ENCODE measurements at places on chromosomes 2 and 18.

- DNase-seq = no peak
These were observed 67.0 kb downstream of the SP3 start for GRCh38 chr2:173898178-173898668.

GRCh38 chr2:104043864-104044263, 810.1 kb upstream of the POU3F3 start:
- no peak for DNase-seq

- DNase-seq = no peak
These were observed 157.5 kb upstream of the LMAN1 start for GRCh38 chr18:59516356-59517155.

DNA sequence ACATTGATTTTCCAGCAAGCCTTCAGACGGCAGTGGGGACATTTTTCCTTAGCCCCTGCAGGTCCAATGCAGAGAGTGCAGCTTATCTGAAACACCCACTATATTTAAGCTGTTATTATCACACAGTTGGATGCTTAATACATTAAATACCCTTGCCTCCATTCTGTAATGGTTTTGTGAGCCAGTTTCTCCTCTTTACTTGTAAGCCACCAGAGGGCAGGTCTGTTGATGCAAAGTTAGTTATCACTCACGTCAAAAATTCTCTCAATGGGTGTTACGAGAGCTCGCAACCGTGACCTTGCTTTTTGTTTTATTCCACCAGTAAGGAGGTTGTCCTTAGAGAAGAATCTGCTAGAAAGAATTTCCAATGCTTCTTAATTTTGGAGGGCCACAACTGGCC, 189.8 kb downstream of the INSIG2 start:
- DNase-seq = no peak

- no peak for DNase-seq
These were observed 32.3 kb downstream of the EML6 start for GRCh38 chr2:54755641-54756326.

DNA sequence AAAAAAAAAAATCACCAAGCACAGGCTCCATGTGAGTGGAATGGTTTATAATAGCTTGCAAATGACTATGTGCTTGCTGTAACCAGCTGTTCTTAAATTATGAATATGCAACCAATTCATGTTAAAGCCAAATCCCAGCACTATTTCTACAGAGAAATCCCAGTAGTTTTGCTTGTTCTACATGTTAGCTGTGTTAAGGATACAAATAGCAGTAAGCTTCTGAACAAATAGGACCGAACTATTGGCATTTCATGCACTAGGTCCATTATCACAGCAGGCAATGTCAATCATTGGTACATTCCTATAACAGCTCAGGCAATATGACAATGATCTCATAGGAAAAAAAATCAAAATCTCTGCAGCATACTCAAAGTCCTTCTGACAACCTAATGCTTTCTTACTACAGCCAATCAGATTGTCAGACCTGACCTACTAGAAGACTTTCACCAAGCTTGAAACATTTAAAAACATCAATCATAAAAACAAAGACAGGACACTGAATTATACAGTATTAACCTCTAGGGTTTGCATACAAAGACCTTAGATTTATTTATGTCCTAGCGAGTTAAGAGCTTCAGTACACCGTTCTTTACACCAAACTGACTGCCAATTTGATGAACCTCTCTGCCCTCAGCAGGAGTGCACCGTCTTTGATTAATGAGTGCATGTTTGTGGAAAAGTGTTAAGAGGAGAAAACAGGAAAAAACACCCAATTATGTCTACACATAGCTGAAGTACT, 6.4 kb downstream of the BAZ2B start:
- DNase-seq = no peak

DNA sequence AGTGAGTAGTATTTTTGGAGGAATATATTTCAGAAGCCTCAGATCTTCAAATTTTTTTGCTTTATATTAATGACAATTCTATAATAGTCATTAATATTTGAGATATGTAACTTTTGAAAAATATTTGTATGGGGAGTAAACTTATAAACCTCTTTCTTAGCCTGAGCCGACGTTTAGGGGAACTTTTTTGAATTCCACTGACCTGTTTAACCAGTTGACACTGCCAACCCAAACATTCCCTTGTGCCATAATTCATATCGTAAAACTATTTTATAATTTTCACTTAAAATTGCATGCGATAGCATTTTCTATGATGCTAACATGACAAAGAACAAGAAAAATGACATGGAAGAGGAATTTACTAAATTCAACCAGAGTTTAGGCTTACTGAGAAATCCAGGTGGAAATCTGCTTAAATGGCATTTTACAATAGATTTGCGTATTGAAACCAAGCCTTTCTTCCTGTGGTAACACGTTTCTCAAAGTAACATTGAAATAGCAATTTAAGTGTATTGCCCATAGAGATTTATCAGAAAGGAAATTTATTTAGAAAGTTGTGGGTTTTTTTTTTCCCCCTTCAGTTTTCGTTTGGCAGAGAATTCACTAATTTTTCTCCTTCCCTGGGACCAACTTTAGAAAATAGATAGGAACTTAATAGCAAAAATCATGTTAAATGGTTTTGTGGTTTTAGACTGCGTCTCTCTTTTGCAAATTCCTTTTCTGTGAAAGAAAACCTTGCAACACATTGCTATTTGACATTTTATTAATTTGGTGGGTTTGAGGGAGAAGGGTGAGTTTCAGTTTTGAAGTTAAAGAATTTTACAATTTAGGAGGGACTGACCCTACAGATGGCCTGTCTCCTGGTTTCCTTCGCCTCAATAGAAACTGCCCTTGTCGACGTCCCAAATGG, 77.4 kb downstream of the TANC1 start:
- no peak for DNase-seq

DNA sequence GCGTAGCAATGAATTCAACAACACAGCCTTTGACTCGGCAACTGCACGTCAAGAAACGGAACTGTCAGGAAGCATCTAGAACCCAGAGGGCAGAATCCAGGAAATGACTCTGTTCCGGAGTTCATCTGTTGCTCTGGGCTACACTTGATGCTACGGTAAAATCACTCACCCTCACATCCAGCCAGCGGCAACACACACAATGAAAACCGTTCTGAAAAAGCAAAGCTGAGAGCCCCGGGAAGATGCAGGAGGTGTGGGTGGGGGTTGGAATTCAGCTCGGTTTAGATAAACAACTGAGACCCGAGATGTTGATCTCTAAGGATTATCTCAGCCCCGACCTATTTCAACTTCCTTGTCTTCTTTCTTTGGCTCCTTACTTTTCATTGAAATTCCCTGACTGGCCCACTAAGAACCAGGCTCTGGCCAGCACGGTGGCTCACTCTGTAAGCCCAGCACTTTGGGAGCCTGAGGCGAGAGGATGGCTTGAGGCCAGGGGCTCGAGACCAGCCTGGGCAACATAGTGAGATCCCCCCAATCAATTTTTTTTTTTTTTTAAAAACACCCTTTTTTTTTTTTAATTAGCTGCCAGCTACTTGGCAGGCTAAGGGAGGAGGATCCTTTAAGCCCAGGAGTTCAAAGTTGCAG, 13.3 kb upstream of the RAB17 start:
- no peak for DNase-seq

- DNase-seq = no peak
These were observed 356.6 kb upstream of the SALL3 start for GRCh38 chr18:78622907-78623541.

DNA sequence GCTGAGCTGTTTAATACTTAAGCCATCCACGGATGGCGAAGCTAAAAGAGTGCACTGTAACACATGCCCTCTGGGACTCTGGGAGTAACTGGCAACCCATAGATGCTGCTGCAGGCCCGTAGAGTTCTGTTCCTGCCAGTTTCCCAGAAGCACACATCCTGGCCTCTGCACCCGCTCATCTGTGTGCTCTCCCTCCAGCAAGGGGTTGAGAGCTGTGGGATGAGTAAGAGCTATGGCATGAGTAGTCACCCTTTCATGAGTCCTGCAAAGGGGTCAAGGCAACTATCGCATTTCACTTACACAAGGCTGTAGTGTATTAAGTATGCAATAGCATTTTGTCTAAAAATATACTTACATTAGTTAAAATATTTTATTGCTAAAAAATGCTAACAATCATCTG, 1341.8 kb upstream of the NXPH2 start:
- no peak for DNase-seq

- no peak for DNase-seq
These were observed 30.7 kb downstream of the CAMKMT start for GRCh38 chr2:44392338-44392943.

- DNase-seq = no peak
These were observed 143.2 kb upstream of the SERTAD2 start for GRCh38 chr2:64796926-64797325.

- DNase-seq = no peak
These were observed 84.0 kb downstream of the DYNAP start for GRCh38 chr18:54675076-54675475.

GRCh38 chr2:101094351-101094750, 56.8 kb downstream of the TBC1D8 start:
- DNase-seq = no peak

DNA sequence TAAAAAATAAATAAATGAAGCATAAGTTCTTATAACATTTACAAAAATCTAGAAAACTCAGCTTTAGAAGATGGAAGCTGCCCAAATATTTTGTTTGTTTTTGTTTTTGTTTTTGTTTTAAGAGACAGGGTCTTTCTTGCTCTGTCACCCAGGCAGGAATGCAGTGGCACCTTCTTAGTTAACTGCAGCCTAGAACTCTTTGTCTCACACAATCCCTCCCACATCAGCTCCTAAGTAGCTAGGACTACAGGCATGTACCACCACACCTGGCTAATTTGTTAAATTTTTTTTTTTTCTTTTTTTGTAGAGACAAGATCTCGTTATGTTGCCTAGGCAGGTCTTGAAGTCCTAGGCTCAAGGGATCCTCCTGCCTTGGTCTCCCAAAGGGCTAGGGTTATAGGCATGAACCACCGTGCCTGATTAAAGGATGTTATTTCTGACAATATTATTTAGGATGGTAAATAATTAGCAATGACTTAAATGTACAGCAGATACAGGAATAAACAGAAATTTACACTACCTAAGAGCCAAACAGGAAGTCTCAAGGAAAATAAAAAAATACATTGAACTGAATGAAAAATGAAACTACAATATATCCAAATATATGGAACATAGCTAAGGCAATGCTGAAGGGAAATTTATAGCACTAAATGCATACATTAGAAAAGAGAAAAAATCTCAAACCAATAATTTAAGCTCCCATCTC, 17.2 kb downstream of the SESTD1 start:
- DNase-seq = no peak

DNA sequence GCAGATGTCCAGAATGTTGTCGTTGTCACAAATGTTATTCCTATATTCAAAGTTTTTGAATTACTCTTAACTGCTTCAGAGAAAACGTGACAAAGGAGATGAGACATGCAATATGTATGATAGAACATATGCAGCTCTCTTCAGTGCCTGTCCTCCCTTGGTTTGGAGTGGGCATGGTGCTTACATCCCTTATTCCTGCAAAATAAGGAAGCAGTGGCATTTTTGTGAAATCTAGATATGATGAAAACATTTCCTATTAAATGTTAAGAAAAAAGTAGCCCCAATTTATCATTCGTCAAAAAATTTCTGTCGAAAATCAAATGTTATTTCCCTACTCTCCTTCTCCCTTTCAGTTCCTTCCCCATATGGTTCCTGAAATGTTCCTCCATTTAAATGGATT, 457.5 kb upstream of the FANCL start:
- DNase-seq = no peak

GRCh38 chr2:40716879-40717278, 265.0 kb upstream of the SLC8A1 start:
- DNase-seq = no peak

DNA sequence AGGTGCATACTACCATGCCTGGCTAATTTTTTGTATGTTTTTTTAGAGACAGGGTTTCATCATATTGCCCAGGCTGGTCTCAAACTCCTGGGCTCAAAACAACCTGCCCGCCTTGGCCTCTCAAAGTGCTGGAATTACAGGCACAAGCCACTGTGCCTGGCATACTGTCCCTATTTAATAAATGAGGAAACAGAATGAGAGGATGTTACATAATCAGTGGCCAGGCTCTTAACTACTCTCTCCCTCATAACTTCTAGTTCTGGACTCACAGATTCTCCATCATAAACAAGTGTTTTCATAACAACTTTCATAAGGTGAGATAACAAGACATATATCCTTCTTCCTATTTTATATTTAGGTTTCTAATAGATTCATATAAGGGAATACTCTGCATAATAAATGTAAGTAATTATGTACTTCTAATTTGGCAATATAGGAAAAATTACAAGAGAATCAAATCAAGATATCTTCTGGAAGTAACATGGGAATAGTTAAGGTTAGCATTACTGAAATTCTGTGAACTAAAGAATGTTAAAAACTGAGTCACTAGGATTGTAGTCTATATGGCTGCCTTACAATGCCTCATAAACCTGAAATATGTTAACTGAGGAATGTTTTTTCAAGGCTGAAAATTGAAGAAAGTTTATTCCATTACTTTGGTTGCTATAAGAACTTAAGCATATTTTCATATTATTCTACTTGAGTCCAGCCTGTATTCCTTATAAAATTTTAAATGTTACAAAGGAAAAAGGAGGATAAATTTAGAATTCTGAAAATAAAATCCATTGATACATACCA, 71.3 kb downstream of the SLC25A12 start:
- DNase-seq = no peak

DNA sequence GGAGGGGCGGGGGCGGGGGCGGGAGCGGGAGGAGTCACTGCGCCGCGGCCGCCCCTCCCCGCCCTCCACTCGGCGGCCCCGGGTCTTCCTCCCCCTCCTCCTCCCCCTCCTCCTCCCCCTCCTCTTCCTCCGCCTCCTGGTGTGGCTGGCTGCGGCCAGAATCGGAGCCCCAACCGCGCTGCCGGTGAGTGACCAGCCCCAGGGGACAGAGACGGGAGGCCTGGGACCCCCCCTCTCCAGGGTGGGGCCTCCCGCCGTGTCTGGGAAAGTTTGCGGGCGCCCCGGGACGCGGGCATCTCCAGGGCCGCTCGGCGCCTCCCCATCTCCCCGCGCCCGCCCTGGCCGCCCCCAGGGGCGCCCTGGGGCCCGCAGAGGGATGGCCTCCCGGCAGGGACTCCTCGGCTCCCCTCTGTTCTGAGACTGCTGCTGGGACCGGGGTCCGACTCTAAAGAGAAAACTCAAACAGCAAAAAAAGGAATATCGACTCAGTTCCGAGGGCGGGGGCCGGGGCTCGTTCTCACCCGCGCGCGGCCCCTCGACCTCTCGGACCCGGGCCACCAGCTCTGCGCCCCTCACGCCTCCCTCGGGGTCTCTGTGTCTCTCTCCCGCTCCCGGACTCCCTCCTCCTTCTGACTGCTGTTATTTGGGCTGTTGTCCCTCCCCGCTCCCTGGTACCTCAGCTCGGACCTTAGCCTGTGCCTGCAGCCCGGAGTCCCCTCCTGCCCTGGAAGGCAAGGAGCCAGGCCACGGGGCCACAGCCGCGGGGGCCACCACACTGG, at the start of gene STON1:
TSS of gene STON1 (plus strand) at position 122 of the 779 bp plus-strand sequence. CDS start 50,480 bp downstream, outside the sequence.
- peak; percentile 4 for DNase-seq

GRCh38 chr2:137846993-137847392, 117.3 kb upstream of the HNMT start:
- DNase-seq = no peak

GRCh38 chr2:166942377-166942776, 54.1 kb downstream of the XIRP2 start:
- DNase-seq = no peak

Measured in C1 segment of cervical spinal cord (tissue), 14 donors.